GM12864 (cell line): ENCODE measurements at places on chromosomes 12 and 14.

- DNase-seq = peak; percentile 39
Observed at GRCh38 chr12:21527451-21528180, 1.5 kb downstream of the SPX start.

DNA sequence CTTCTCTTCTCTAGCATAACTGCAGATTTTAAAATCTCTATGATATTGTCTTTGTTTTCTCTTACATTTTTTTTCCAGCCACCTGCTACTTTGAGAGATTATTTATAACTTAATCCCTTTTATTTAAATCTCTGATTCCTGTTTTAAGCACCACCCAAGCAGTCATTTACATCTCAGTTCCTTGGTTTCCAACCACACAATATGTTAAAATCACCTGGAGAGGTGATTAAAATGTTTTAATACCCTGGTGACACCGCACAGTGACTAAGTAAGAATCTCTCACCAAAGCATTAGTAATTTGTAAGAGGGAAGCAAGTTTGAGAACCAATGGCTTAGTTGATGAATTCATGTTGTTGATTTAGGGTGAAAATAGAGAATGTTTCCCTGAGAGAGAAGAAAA, 849.8 kb downstream of the TMTC2 start:
- DNase-seq = no peak

GRCh38 chr14:97838986-97839385, 1041.8 kb downstream of the VRK1 start:
- DNase-seq = no peak

- DNase-seq = no peak
Observed at GRCh38 chr12:98127336-98127679, 388.1 kb upstream of the TMPO start.

DNA sequence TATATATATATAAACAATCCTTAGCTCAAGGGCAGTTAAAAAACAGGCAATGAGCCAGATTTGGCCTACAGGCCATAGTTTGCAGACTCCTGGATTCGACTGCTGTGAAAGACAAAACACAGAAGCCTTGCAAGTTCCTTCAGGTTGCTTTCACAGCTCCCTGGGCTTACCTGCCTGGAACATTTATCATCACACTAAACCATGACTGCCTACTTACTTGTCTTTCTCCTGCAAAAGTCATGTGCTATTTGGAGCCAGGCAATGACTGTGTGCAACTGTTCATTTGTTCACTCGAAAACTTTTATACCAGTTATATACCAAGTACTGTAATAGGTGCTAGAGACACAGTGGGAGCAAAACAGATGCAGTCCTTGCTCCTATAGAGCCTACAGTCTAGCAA, 2.2 kb upstream of the RPS6KA5 start:
- no peak for DNase-seq

- DNase-seq = no peak
Observed at GRCh38 chr12:104667139-104667538, 210.4 kb downstream of the CHST11 start.

DNA sequence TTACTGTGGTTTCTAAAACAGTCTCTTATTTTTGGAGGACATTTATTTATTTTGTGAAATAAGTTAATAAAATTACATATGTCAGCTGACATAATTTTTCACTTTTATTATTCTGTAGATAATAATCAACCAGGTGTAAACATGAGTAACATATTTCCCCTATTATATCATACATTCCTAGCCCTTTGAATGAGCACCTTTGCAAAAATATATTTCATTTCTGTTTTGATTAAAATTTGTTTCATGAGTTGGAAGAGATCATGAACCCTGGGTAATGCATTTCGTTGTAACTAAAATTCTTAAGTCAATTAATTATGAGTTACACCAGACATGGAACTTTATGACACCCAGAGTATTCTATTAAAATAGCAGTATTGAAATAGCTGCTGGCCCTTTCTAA, 56.3 kb downstream of the SLC16A7 start:
- DNase-seq = no peak

DNA sequence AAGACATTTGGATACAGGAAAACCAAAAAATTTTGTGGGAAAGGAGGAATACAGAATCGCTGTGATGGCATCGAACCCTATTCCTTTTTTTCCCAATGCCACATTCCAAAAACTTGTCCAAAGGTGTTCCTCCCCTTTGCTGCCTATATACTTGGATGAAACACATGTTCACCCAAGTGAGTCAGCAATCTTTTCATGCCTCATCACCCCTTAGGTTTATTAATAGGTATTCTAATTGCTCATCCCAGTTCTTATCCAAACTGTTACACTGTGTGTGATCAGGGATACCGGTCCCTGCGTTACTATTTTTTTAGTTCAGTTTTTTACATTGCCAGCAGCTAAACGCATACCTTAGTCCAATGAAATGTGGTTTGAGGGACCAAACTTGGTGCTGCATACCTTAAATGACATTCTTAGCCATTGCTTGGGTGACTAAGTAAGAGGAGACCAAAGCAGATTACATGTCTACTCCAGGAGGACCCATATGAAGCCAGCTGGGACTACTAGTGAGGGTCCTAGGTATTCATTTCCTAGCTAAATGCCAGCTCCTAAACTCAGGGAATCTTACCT, 20.6 kb upstream of the ST8SIA1 start:
- DNase-seq = no peak

DNA sequence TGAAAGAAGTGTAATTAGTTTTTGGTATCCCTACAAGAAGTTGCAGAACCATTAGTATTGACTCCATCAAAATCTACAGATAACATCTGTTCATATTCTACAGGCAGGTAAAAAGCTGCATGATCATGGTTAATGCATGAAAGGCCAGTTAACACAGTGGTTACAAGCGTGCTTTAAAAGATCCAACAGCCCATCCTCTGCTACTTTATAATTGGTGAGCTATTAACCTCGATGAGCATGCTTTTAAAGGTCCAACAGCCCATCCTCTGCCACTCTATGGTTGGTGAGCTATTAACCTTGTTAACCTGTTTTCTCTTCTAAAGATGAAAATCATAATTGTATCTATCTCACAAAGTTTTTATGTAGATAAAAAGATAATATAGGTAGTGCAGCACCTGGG, 289.3 kb downstream of the DUSP6 start:
- no peak for DNase-seq

DNA sequence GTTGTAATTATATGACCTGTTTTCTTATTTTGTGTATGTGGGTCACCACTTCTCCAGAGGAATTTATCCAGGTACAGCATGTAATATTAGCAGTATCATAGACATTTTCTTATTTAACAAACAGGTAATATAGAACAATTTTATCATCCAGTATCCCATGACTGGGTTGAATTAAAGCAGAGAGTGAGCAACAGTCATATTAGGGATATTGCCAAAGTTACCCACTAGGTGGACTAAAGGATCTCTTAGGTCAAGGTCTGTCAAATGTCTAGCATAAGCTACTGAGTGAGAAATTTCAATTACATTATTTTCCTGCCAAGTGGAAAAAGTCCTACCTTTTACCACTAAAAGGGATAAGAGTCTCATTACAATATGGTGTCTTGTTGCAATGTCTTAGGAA, 62.1 kb upstream of the TRIM9 start:
- DNase-seq = no peak

DNA sequence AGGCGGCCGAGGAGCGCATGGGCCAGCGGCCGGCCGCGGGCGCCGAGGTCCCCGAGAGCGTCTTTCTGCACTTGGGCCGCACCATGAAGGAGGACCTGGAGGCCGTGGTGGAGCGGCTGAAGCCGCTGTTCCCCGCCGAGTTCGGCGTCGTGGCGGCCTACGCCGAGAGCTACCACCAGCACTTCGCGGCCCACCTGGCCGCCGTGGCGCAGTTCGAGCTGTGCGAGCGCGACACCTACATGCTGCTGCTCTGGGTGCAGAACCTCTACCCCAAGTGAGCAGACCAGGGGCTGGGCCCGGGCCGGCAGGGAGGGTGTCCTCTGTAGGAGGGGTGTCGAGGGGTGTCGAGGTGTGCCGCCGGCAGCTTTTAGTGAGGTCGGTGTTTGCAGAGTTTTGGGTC, 4.1 kb downstream of the TNFAIP2 start:
- no peak for DNase-seq

DNA sequence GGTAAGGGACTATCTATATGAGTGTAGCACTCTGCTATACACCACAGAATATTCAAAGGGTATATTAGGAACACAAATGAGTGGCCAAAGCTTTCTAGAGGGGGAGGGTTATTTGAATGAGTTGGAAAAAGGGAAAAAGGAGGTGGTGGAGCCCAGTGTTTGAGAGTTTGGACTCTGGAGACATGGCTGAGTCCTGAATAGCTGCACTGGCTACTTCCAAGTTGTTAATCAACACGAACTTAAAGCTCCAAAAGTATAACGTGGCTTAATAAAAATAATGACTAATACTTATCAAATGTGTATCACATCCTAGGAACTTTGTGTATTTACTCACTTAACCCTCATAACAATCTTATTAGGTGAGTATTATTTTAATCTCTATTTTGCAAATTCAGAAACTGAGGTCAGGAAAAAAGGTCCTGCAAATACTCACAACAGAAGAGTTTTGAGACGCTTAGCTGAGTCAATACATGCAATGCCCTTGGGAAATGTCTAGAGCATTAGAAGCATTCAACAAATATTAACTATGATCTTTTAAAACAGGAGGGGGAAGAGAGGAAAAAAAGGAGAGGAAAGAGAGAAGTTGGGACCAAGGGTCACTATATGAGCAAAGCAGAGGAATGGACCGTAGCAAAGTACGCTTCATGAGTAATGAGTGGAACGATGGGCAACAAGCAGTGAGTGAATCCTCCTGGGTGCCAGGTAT, 189.5 kb upstream of the HMGA2 start:
- DNase-seq = no peak
